ENCODE measurements at places on chromosomes 1 and 21.

GRCh38 chr21:35987475-35987874, 72.9 kb downstream of the SETD4 start:
- DNase-seq: no peak

DNA sequence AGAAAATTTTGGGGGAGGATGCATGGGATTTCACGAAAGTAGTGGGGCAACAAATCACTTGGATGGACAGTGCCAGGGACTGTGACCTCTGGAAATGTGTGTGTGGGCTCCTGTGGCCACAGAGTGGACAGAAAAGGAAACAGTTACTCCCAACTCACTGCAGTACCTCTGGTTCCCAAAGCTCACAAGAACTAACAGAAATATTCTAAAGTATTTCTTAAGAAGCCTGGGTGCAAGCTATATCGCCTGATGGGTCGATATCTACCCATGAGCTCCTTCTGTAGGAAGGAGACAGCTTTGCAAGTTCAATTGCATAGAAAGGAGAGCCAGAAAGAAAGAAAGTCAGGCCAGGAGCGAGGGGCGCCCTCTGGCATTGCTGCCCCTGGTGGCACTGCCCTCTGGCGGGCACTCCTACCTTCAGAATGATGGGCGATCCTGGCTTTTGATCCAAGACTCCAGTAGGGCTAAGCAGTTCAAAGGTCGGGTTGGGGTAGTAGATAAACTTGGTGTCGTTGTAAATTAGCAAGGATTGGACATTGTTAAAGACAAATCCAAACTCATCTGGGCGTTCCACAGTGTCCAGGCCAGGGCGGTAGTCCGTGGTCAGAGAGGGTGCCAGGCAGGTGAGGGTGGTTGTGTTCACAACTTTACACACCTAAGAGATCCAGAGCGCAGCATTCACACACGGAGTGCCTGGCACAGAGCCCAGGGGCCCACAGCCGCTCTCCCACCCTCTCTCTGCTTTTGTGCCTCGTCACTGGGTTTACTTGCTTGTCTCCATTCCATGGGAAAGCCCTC, 134.7 kb upstream of the CD34 start:
- DNase-seq: no peak

GRCh38 chr1:222046684-222047263, 304.9 kb upstream of the DUSP10 start:
- no peak for DNase-seq

DNA sequence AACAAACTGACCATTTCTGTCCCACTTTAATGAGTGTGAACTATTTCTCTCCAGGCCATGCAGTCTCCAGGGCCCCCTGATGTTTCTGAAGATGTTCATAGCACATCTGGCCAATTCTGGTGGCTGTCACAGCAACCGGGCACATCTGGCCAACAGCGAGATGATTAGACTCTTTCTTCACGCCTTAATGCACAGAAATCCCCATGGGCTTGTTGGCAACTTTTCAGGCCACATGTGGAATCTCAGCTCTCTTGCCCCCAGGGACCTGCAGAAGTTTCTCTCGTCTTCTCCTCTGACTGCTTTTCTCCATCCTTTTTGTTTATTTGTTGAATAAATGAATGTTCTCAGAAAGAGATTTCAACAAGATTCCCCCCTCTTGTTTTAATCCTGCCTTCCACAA, 71.2 kb upstream of the HMGB4 start:
- DNase-seq: no peak

DNA sequence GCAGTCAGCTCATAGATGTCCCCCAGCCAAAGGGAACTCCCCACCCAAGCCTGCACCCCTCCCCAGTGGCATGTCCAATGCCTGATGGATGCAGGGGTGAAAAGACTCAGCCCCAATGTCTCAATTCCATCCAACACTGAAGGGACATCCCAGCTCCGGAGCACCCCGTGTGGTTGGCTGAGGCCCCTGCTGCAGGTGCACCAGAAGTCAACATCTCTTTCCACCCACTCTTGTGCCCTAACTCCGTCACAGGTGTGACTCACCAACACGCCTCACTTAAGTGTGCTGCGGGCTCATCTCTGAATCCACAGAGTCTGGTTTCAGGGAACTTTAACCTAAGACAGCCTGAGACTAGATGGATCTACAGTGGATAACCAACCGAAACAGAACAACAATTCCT, 40.9 kb upstream of the ZBTB18 start:
- DNase-seq: peak; percentile 53

DNA sequence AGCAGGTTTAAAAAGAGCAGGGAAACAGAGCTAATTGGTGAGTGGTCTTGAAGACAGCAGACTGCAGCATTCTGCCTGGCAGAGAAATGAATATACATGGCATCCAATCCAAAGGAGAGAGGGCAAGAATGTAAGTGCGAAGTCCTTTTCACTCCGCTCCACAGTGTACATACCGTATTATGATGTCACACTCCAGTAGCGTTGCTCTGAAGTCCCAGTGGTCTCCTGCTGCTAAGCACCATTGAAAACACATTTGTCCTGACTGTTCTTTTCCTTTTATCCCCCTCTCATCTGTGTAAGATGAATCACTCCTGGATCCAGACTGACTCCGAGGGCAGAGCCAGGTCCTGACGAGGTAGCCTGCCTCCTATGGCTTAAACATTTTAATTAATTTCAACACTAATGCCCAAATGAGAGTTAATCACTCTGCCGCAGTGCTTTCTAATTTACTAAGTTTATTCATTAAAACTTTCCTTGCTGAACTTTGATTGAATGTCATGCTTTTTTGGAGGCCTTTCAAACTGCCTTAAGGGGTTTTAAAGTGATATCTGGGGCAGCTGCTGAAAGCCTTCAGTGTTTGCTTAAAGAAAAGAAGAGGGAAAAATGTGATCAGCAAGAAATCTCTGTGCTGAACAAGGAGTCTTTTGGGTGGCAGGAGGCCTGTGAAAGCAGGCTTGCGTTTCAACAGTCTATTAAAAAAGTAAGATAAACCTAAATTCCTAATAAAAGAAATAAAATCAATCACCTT, 227.2 kb downstream of the ATG4C start:
- no peak for DNase-seq

DNA sequence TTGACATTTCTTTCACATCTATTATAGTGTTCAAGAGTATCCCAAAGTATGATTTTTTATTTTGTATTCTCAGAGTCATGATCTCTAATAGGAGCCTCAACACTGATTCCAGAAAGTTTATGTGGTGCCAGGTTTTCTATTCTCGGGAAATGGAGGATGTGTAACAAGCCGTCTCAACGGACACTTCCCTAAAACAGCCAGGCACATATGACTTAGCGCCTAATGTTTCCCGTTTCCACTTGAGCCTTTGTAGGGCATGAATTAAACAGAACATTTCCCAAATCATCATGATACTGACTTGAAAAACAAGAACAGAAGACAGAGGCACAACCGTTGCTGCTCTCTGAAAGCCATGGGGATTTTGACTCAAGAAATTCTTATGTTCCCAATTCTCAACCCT, 8.0 kb downstream of the CYYR1 start:
- no peak for DNase-seq

All from iPS-NIHi11 (cell line).